ENCODE measurements at places on chromosomes 4 and X.

DNA sequence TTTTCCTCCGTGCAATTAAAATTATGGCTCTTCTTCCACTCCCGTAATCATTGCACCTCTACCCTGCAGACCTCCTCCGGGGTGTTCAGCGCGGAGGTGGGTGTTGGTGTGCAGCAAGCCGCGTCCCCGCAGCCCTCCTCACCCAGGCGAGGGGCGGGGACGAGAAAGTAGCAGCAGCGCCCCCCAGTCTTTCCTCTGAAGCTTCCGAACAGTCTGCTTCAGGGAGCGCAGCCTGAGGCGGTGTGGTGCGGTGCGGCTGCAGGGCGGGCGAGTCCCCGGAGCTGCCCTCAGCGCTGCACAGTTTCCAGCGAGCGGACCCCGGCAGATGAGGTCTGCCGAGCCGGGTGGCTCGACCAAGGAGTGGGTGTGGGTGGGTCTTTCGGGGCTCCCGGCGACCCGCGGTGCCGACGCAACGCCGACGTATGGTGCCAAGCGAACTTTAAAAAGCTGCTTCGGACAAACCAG, at the start of gene FRAS1:
Gene FRAS1, plus strand, starts transcription at position 189 of the 465 bp plus-strand sequence. CDS start 687 bp downstream, outside the sequence.
- DNase-seq: no peak
- no peaks in the 10 kb centered on the region for H3K27me3 ChIP-seq
- peak within 1 kb of the TSS; percentile 64 for H3K4me3 ChIP-seq
- H3K4me1 ChIP-seq: peaks cover 37% of the 10 kb centered on the region
- peak within 1 kb of the TSS; percentile 62 for H3K27ac ChIP-seq

DNA sequence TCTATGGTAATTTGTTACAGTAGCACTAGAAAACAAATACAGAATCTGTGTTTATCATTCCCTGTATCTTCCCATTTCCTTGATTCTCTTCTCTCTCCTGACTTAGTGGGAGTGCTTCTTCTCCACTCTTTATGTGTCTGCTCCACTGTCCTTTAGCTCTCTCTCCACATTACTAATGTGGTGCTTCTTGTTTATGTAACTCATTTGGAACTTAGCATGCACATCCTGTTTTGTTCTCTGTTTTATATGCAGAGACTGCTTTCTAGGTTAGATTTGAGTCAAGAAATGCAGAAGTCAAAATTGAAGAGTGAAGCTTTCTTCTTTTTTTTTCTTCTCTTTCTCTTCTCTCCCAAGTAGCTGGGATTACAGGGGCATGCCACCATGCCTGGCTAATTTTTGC, 25.9 kb downstream of the ADH1A start:
- no peaks in the 10 kb centered on the region for H3K36me3 ChIP-seq
- H3K27ac ChIP-seq: no peak overlapping the region
- no peaks in the 10 kb centered on the region for H3K4me1 ChIP-seq
- H3K4me3 ChIP-seq: no peak overlapping the region

DNA sequence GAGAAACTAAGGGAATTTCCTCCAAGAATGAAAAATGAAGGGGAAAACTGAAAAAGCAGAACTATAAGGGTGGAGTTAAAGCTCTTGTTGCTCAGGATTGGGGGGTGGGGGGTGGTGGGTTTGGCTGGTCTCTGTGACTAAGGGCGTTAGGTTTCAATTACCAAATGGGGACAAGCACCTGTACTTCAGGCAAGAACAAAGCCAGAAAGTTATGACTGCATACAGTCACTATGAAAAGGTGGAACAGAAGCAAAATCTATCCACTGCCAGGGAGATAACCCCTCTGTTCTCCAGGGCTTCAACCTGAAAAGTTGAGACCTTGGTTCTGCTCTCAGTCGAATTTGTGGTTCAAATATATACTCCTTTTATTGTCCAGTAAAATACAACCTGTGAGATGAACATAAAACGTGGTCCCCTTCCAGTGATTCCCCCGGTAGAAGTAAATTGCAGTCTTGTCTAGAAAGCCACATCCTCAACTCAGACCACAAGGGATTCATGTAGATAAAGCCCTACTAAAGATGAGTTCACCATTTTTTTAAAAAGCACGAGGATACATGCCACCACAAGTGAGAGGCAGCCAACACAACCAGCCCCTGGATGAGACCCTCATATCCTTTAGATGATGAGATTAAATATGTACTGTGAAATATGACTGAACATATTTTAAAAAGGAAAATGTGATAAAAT, 257.1 kb upstream of the RPS6KA3 start:
- H3K4me3 ChIP-seq: no peak overlapping the region
- H3K36me3 ChIP-seq: no peaks in the 10 kb centered on the region
- H3K27me3 ChIP-seq: no peaks in the 10 kb centered on the region
- H3K27ac ChIP-seq: no peak overlapping the region

- no peak for DNase-seq
- no peak overlapping the region for H3K27ac ChIP-seq
- no peaks in the 10 kb centered on the region for H3K36me3 ChIP-seq
- no peaks in the 10 kb centered on the region for H3K4me1 ChIP-seq
Measured at GRCh38 chr4:180757927-180758326, 1485.3 kb upstream of the TENM3 start.

DNA sequence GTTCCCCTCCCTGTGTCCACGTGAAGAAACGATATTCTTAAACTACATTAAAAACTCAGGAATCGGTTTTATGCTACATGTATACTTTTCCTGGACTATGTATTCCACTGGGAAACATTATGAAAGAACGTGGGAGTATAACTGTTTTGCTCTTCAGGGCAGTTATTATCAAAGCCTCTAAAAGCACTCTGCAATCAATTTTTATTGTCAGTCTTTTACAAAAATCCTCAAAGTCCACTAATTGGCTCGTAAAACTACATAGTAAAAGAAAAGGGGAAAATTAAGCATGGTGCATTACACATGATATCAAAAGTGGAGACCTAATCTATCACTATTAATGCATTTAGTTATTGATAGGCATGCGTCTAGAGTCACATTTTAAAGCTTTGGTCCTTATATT, 11.4 kb upstream of the CFAP299 start:
- H3K27me3 ChIP-seq: no peaks in the 10 kb centered on the region
- DNase-seq: no peak
- H3K27ac ChIP-seq: no peak overlapping the region
- H3K4me1 ChIP-seq: peaks cover 9% of the 10 kb centered on the region
- no peak overlapping the region for H3K4me3 ChIP-seq
- no peaks in the 10 kb centered on the region for H3K36me3 ChIP-seq

DNA sequence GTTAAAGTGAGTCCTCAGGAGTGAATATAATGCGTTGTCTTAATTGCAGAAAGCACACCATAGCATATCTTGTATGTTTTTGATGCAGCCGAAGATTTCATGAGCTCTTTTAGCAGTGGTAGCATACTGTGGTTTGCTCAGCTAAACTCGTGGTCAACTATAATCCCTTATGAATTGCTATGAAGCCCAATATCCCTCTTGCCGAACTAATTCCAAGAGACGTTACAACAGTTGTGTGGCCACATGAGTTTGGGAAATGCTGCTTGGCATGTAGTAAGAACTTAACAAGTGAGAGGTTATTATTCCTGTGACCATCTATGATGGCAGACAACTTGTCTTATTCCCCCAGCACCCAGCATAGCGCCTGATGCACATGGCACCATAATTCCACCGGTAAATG, 30.7 kb downstream of the SYAP1 start:
- no peaks in the 10 kb centered on the region for H3K27me3 ChIP-seq
- H3K27ac ChIP-seq: no peak overlapping the region
- H3K4me1 ChIP-seq: no peaks in the 10 kb centered on the region
- peaks cover 70% of the 10 kb centered on the region for H3K36me3 ChIP-seq

DNA sequence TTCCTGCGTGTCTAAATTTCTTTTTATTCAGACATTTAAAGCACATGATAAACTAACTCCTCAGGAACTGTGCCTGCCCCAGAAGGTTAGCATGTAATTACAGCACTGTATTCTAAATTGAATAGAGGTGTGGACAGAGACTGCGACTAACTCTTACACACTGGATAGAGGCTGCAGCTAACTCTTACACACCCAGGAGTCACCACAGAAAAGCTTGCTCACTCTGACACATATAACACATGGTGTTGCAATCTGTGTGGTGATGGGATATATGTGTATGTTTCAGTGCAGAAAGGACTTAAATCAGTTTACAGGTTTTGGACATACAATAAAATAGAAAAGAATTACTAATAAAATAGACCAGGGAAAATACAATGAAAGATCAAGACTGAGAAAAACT, 41.5 kb downstream of the SMAD1 start:
- H3K4me1 ChIP-seq: peaks cover 30% of the 10 kb centered on the region
- DNase-seq: no peak
- no peak overlapping the region for H3K27ac ChIP-seq
- H3K4me3 ChIP-seq: no peak overlapping the region
- no peaks in the 10 kb centered on the region for H3K36me3 ChIP-seq
- H3K27me3 ChIP-seq: no peaks in the 10 kb centered on the region

DNA sequence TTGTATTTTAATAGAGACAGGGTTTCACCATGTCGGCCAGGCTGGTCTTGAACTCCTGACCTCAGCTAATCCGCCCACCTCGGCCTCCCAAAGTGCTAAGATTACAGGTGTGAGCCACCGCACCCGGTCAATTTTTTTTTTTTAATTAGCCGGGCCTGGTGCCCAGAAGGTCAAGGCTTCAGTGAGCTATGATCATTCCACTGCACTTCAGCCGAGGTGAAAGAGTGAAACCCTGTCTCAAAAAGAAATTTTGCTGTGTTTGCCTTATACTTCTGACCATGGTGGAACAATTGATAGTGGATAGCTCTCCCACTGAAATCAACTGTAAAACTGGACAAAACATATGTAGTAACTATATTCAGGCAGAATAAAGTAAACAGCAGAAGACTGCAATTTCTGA, 24.0 kb upstream of the SMIM14 start:
- H3K4me3 ChIP-seq: no peak overlapping the region
- H3K36me3 ChIP-seq: no peaks in the 10 kb centered on the region
- H3K27ac ChIP-seq: no peak overlapping the region
- no peak for DNase-seq

DNA sequence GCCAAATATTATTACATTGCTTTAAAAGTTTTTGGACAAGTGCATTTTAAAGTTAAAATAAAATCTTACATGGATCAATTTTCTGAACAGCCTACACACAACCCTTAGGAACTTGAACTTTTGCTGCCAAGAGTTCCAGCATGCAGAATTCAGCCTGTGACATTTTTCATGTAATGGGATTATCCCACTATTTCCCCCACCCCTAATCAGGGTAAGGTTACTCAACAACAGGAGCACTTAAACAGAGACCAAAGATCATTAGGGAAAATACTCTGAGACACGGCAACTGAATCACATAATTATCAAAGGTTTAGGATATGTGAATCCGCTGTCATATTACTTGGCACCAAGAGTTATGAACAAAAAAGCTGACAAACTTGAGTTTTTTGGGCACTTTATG, 47.2 kb downstream of the IQCM start:
- no peak overlapping the region for H3K4me3 ChIP-seq
- H3K27ac ChIP-seq: no peak overlapping the region
- DNase-seq: no peak
- no peaks in the 10 kb centered on the region for H3K27me3 ChIP-seq
- H3K4me1 ChIP-seq: no peaks in the 10 kb centered on the region

DNA sequence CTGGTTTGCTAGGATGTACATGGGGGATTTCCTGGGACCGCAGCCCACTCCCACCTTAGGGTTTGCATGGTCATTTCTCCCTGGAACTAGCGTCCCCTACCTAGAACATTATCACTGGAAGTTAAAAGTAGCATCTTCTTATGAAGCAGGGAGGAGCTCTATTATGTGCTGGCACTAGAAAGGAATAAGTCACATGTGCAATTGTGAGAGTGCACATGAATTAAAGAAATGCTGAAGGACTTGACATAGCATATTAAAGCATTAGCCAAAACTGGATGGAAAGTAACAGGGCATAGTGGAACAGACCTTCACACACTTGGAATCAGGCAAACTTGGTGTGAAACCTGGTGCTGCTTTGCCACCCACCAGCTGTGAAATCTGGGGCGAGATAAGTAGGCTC, 2.7 kb downstream of the EXOC1L start:
- H3K27ac ChIP-seq: no peak overlapping the region
- peaks cover 6% of the 10 kb centered on the region for H3K4me1 ChIP-seq
- H3K27me3 ChIP-seq: peaks cover 7% of the 10 kb centered on the region
- no peak overlapping the region for H3K4me3 ChIP-seq
- no peaks in the 10 kb centered on the region for H3K36me3 ChIP-seq
- DNase-seq: no peak

- no peak for DNase-seq
- no peak overlapping the region for H3K4me3 ChIP-seq
- no peaks in the 10 kb centered on the region for H3K4me1 ChIP-seq
- H3K27me3 ChIP-seq: no peaks in the 10 kb centered on the region
- H3K36me3 ChIP-seq: no peaks in the 10 kb centered on the region
Measured at GRCh38 chrX:150355913-150356312, 7.2 kb upstream of the MAMLD1 start.

- no peaks in the 10 kb centered on the region for H3K36me3 ChIP-seq
- H3K4me3 ChIP-seq: no peak overlapping the region
- DNase-seq: no peak
- H3K27me3 ChIP-seq: no peaks in the 10 kb centered on the region
- H3K27ac ChIP-seq: no peak overlapping the region
Measured at GRCh38 chrX:12581546-12581945, 209.7 kb upstream of the PRPS2 start.

- DNase-seq: no peak
- H3K4me3 ChIP-seq: no peak overlapping the region
- no peaks in the 10 kb centered on the region for H3K27me3 ChIP-seq
- H3K27ac ChIP-seq: no peak overlapping the region
- no peaks in the 10 kb centered on the region for H3K36me3 ChIP-seq
Measured at GRCh38 chrX:79065696-79066095, 78.8 kb upstream of the GPR174 start.

Measured in esophagus muscularis mucosa (tissue), 4 donors.